Endothelial cell of coronary artery (primary cell): ENCODE measurements at places on chromosomes 6 and 20. TPM values are rescaled to one million over a fixed set of nuclear protein-coding genes. Genes with fewer than 3 reads are reported as not detected.

Gene ZFP64
- total RNA-seq, result 20.3 and 21.0 TPM in 2 replicates

Gene SMPD2
- 11.7 and 12.1 TPM in 2 replicates for total RNA-seq

Gene SDC4
- 16.2 and 48.7 TPM in 2 replicates for total RNA-seq

Gene CLPSL1
- not detected in 2 replicates for total RNA-seq

Gene OR2J3
- total RNA-seq, result not detected in 2 replicates

Gene SLC24A3
- total RNA-seq, result 0.19 TPM in 1 of 2 replicates, not detected in the other

Gene RRBP1
- 125 and 165 TPM in 2 replicates for total RNA-seq

Gene PPP1R16B
- 79.8 and 135 TPM in 2 replicates for total RNA-seq
